ENCODE measurements at places on chromosomes 13 and 19. TPM values are rescaled to one million over a fixed set of nuclear protein-coding genes. Genes with fewer than 3 reads are reported as not detected.

GRCh38 chr13:92805766-92806165 lies 420.8 kb upstream of the GPC6 start:
- DNase-seq, result no peak

- no peak for DNase-seq
Measured at GRCh38 chr13:37795326-37795725, 74.2 kb downstream of the TRPC4 start.

- DNase-seq, result no peak
Measured at GRCh38 chr13:24456396-24456795, 56.2 kb downstream of the PARP4 start.

The SRRM5 gene
- total RNA-seq, result not detected

The PSG6 gene
- not detected for total RNA-seq

DNA sequence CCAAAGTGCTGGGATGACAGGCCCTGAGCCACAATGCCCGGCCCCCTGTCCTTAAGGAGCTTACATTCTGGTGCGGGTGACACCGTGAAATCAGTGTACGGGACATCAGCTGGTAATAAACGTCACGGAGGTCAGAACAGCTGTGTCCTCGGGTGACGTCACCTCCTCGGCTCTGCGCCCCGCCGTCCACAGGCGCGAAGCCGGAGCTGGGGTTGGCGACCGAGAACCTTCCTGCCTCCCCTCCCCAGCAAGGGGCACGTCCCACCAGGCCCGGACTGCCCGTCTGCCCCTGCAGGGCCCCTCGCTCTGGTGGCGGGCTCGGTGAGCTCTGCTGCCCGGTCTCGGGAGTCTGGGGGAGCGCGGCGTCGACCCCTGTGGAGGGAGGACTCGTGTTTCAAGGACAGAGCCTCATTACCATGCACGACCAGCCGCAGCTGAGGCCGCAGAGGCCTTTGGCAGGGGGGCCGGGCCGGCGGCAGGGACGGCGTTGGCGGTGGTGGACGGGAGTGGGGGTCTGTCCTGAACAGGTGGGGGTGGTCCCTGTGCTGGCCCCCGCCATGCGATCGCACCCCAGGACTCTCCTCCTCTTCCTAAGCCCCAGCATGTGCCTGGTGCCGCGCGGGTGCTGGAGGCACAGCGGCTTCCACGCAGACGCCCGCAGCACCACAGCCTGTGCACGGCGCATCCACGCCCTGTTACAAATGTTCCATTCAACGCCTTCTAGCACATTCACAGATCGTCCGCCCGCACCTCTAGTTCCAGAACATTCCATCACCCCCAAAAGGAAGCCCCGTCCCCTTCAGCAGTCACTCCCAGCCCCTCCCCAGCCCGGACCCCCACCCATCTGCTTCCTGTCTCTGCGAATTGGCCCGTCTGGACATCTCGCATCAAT lies 5.4 kb downstream of the LINGO3 start:
- peak; percentile 27 for DNase-seq

The PPM1N gene
- total RNA-seq, result 0.99 TPM

DNA sequence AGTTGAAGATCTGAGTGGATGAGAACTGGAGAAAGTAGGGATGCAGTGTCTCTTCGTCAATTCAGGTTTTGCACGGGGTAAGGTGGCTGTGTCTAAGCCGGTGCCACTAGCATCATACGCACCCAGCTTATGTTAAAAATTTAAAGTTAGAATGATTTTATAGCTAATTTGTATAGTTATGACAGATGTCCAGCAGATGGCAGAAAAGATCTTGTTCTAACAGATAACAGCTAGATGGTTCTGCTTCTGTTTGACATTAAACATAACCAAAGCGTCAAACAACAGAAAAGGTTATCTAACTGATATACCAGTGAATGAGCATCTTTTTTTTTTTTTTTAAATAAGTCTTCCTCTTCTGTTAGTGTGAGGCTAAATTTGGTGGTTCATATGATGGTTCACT lies 18.8 kb upstream of the EDDM13 start:
- peak; percentile 71 for DNase-seq

DNA sequence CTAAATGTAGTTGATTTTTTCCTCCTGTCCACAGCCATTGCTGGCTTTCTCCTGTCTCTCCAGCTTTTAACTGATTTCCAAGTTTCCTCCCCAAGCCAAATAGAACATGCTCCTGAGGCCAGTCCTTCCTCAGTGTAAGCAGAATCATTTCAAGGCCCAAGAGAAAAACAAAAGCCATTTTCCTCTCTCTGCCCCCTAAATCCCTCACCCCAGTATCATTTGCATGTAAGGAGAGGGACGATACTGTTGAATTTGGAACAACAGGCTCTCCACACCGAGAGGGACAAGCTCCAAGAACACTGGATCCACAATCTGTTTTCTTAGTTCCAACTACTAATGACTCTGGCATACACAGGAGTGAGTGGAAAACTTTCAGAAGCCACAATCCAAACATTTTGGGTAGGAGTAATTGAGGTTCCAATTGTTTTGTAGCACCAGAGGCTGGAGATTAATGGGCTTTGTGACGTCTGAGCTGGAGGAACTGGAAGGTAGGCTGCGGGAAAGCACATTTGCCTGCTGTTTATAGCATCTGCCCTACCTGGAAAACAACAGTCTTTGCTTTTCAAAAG lies 156.8 kb downstream of the FLT1 start:
- DNase-seq, result peak; percentile 42

- DNase-seq, result no peak
Measured at GRCh38 chr13:93172109-93172508, 54.5 kb upstream of the GPC6 start.

DNA sequence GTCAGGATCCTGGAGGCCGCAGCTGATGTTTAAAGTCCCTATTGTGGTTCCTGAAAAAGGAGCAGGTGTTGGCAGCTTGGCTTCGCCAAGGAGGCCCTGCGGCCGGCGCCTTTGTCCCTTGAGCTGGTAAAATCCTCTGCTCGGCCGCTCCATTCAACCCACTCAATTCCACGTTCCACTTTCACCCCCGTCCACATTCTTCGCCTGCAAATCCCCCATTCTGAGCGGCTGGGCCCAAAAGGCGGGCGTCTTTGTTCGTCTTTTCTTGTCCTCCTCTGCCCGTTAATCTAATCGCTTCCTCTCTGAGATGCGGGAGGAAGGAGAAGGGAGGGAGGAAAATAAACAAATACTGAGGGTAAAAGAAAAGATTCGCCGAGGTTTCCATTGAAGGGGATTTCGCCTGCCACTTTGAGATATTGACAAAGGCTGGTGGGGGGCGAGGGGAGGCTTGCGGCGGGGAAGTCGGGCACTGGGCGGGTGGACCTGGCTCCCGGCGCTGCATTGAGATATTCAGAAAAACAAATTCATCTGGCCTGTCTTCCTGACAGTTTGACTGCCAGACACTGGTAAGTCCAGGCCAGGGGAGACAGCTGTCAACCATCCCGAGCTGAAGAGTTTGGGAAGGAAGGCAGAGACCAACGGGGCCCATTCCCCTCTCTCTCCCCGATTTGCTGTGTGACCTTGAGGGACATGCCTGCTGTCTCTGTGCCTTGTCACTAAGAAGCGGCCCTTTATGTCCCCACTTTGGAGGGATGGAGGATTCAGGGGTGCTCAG lies 37.6 kb downstream of the ZNRF4 start:
- no peak for DNase-seq

The RCBTB2 gene
- 7.0 TPM for total RNA-seq

The COX7A1 gene
- total RNA-seq, result 17.0 TPM

DNA sequence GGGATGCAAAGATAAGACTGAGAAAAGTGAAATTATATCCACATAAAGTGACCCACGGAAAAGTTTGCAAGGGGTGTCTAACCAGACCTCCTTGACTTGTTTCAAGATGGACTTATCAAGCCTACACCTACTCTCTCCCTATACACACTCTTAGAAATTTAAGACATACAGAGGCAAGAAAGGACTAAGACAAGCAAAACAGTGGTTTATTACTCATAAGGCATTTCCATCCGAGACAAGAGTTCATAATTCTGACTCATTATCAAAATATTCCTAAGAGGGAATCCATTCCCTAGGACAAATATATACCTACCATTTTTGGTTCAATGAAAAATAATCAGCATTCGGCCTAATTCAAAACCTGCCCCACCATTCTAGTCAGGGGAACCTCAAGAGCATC lies 232.6 kb upstream of the GPC6 start:
- peak; percentile 35 for DNase-seq

- no peak for DNase-seq
Measured at GRCh38 chr13:58093394-58093793, 461.9 kb downstream of the PCDH17 start.

GRCh38 chr13:25422153-25422552 lies 50.4 kb downstream of the ATP8A2 start:
- DNase-seq, result no peak

GRCh38 chr13:35595181-35595580 lies 118.7 kb upstream of the MAB21L1 start:
- DNase-seq, result no peak

The TNFSF13B gene
- total RNA-seq, result 5.6 TPM

The B3GNT8 gene
- total RNA-seq, result 1.5 TPM

The SGCG gene
- 2.1 TPM for total RNA-seq

DNA sequence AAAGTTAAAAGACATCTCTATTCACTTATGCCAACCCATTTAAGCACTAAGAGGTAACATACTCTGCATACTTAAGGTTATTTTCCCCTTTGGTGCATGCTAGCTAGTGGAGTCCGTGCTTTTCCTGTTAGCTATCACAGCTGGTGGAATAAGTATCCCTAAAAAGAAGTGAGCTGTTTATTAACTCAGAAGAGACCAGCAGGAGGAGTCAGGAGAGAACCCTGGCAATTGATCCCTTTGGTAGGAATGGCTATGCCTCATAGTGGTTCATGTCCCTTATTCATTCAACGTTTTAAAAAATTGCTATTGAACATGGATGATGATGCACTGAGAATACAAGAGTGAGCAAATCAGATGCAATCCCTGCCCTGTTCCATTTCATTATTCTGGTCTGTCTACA lies 12.4 kb upstream of the NEK5 start:
- DNase-seq, result no peak

The ATXN8OS gene
- not detected for total RNA-seq

DNA sequence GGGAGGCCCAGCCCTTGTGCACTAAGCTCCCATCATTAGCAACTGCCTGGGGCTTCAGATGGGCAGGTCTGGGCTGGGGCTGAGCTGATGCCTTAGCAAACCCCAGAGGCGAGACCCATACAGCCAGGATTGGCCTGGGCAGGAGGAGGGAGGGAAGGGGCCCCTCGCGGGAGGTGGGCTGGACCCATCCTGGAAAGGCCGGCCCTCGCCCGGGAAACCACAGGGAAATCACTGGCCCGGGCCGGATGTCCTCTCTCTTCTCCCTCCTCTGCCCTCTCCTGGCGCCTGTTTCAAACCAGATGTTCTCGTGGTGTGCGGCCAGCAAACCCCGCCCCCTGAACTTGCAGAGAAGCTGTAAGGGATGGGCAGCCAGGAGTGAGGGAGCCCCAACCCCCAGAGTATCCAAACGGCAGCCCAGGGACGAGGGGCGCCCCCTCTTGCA lies 43.1 kb downstream of the TMEM255B start:
- DNase-seq, result peak; percentile 64

GRCh38 chr19:47723581-47723940 lies 10.3 kb downstream of the EHD2 start:
- peak; percentile 92 for DNase-seq

DNA sequence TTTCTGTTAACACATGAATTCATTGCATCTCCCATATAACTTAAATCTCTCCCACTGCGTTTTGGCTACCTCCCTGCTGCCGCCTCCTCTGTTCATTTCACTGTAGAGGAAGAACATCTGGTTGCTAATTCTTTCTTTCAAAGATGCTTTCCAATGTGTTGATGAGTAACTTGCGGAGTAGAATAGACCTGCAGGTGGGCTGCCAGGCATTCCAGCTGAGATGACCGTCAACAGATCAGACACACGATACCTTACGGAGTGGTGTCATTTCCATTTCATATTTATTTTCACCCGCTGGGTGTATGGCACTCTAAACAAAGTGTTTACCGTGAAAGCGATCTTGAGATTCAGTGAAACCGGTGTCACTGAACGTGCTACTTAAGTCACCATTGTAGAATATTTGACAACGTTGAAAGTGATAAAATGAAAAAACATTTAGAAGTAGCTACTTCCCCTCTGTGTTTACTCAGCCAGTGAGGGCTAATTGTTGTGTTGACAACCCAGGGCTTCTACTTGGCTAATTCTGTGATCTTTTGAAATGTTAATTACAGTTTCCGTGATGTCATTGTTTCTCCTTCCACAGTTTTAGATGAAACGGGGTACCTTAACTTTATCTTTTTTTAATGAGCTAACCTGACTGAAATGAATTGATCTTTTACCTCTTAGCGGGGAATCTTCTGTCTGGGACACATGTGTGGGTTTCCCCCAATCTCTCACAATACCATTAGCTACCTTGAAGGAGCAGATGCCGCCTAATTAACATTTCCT lies 228.5 kb upstream of the ARGLU1 start:
- DNase-seq, result no peak

- no peak for DNase-seq
Measured at GRCh38 chr19:12763100-12763499, 11.5 kb downstream of the BEST2 start.

GRCh38 chr13:105871768-105872167 lies 663.7 kb downstream of the EFNB2 start:
- DNase-seq, result no peak

- no peak for DNase-seq
Measured at GRCh38 chr19:42120276-42120980, 11.8 kb downstream of the POU2F2 start.

The TMEM59L gene
- 2.2 TPM for total RNA-seq

The LIG4 gene
- total RNA-seq, result 10.8 TPM

GRCh38 chr13:114105521-114106225 lies 26.8 kb downstream of the RASA3 start:
- no peak for DNase-seq

GRCh38 chr13:91632086-91632485 lies 233.7 kb downstream of the GPC5 start:
- DNase-seq, result peak; percentile 5

DNA sequence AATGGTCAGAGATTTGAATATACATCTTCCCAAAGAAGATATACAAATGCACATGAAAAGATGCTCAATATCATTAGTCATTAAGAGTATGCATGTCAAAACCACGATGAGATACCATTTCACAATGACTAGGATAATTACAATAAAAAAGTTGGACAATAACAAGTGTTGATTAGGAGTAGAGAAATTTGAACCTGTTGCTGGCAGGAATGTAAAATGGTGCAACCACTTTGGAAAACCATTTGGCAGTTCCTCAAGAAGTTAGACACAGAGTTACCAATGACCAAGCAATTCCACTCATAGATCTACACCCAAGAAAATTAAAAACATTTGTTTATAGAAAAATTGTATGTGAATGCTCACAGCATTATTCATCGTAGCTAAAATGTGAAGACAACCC lies 33.2 kb upstream of the STARD13 start:
- DNase-seq, result no peak
